ENCODE measurements at places on chromosomes 4 and X.

DNA sequence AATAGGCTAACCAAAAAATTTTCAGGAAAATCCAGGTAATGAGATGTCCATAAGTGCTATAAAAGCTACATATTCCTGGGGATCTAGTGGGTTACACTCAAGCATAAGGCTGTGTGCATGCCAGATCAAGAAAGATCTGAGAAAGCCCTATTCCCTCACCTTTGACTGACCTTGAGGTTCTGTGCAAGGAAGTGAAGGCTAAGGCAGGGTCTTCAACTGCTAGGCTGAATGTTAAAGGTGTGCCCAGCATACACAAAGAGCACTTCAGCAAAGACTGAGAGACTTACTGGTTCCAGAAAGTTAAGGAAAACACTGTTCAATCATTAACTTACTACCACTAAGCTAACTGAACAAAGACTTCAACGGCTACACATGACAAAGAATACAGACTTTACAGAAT, 269.7 kb downstream of the GPC3 start:
- no peak for DNase-seq

- no peak for DNase-seq
Observed at GRCh38 chr4:152100379-152101201, 339.8 kb upstream of the GATB start.

DNA sequence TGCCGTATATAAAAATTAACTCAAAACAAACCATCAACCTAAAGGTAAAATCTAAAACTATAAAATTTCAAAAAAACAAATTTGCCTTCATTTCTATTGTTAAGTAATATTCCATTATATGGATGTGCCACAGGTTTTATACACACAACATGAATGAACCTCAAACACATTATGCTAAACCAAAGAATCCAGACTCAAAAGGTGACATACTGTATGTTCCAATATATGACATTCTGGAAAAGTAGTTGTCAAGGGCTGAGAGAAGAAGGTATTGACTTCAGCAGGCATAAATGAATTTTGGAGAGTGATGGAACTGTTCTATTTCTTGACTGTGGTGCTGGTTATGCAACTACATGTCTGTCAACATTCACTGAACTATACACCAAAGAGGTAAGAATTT, 56.6 kb downstream of the CNOT6L start:
- no peak for DNase-seq

- DNase-seq: no peak
Observed at GRCh38 chr4:25843340-25844097, 19.3 kb downstream of the SEL1L3 start.

- no peak for DNase-seq
Observed at GRCh38 chr4:42673082-42673425, 16.1 kb upstream of the ATP8A1 start.

DNA sequence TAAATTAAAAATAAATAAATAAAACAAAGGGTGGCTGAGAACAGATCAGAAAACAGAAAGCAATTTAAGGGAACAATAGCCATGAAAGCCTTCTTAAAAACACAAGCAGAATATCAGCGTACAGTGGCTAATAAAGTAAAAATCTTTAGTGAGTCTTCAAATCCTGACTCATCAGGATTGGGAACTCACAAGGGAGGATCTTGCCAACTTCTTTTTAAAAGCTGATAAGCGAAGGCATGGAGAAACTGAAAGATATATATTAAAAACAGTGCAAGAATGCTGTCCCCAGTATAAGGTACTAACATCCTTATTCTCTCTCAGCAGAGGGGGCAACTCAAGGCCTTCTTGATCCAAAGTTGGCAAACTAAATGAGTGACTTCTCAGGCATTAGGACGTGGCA, 180.1 kb downstream of the DHX15 start:
- no peak for DNase-seq

DNA sequence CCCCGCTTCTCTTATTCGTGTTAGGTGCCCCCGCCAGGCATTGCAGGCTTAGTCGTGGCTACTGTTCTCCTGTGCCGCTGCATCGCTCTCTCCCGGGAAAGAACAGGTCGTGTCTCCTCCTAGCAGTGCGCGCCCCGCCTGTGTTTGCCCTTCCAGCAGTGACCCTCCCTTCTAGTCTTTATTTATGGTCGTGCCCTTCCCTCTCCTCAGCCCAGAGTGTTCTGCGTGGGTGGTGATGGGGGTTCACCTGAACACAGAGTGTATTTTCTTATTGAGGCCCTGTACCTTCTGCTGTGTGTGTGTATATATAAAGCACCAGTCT, 15.2 kb downstream of the USP11 start:
- no peak for DNase-seq

DNA sequence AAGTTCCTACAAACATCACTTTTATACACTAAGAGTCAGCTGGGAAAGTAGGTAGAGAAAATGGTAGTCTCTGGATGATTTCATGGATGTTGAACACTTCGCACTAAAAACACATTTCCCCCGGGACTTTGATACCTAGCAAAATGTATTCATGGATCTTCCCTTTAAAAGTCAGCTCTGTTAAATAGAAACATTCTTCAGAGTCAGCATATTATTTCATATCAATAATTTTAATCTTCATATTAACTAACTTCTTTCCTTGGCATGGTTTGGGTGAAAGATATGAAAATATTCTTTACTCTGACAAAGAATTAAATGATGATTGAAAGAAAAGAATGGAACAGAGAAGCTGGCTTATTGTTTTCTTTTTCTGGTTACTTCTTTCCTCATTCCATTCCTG, 185.5 kb downstream of the NDST4 start:
- DNase-seq: no peak

DNA sequence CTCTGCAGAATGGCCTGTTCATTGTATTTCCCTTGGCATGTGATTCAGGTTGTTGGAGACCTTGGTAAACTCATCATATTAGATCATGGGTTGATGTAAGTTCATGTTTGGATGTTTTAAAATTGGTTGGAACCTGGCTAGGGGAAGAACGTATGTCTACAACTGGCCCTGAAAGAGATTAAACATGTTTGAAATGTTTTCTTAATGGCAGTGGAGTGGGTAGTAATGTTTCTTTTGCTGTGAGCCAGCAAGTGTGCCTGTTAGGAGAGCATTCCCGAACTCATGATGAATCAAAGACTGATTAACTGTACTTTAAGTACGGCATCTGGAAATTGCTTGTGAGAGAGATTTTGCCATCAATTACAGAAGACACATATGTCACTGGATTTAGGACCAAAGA, 44.5 kb upstream of the SLC4A4 start:
- no peak for DNase-seq

- no peak for DNase-seq
Observed at GRCh38 chr4:86247320-86247719, 112.5 kb downstream of the MAPK10 start.

GRCh38 chrX:85544609-85545008, 165.1 kb upstream of the POF1B start:
- DNase-seq: no peak

- no peak for DNase-seq
Observed at GRCh38 chr4:109616243-109616642, 56.2 kb downstream of the MCUB start.

DNA sequence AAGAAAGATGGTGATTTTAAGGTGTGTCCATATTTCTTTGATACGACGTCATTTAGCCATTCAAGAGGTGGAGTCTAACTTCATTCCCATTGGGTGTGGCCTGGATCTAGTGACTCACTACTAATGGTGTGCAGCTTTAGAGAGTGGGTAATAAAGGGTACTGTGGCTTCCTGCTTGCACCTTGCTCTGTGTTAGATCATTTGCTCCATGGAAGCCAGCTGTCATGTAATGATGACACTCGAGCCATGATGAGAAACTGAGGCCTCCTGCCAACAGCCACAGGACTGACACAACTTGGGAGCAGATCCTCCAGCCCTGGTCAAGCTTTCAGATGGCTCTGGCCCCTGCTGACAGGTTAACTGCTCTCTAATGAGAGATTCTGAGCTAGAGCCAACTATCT, 82.0 kb downstream of the UNC5C start:
- DNase-seq: no peak

DNA sequence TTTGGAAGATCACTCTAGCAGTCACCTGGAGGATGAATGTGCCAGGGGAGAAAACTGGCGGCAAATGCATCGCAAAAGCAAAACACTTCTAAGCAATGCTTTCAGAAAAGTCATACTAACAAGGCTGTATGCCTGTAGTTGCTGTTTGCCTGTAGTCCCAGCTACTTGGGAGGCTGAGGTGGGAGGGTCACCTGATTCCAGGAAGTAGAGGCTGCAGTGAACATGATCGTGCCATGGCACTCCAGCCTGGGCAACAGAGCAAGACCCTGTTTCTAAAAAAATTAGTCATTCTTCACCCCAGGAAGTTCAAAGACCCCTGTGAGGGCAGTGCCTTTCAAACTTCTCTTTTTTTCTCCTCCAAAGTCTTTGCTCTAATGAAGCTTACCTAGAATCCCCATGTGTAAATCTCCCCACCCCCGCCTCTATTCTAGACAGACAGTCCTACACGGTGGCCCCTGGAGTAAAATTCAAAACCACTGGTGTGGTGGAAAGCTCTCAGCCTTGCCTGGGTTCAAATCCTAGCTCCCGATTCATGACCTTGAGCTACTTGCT, 5.5 kb downstream of the SOWAHD start:
- no peak for DNase-seq

- no peak for DNase-seq
Observed at GRCh38 chr4:119589165-119589564, 39.4 kb downstream of the PDE5A start.

DNA sequence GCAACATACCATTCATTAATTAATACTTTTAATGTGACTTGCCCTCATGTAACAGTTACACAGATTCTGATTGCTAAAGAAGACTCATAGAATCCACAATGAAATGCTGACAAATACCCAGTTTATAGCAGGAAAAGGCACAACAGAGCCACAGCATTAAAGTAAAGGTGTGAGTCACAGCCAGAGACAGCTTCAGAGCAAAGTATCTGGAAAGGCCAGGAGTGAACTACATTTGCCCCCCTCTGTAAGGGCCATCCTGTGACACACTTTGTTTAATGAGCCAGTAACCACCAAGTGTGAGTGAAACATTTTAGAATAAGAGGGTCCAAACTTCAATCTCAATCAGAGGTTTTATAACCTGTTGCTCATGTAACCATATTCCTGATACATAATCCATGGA, 133.8 kb upstream of the TACR3 start:
- DNase-seq: no peak

DNA sequence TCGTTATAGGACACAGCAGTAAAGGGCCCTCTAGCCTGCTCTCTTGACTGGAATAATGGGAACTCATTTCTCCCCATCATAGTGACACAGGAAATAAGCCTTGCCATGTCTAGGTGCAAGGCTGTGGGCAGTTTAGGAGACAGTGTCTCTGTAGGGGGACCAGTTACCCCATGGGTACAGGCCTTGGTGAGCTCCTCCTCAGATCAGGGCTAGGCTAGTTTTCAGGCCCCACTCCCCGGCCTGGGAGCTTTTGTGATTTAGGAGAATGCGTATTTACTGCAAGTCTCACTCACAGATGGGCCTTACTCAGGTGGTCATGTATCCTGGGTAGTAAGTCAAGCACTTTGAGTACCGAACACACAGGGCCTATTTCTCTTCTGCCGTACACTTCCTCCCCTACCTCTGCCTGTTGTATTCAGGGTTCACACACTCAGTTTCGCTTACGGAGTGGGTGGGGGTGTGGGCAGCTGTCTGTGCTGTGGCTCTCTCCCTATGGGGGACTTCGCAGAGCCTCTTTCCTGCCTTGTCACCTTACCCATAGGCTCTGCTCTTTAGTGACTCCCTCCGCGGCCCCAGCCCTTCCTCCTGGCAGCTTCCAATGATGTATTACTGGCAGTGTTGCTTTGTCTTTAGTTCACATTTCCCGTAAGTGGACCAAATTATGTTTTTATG, 34.2 kb downstream of the FAM193A start:
- DNase-seq: no peak
